ENCODE measurements at places on chromosomes 2 and 18.

- DNase-seq: no peak
These were observed 183.4 kb upstream of the SETBP1 start for GRCh38 chr18:44497311-44497710.

DNA sequence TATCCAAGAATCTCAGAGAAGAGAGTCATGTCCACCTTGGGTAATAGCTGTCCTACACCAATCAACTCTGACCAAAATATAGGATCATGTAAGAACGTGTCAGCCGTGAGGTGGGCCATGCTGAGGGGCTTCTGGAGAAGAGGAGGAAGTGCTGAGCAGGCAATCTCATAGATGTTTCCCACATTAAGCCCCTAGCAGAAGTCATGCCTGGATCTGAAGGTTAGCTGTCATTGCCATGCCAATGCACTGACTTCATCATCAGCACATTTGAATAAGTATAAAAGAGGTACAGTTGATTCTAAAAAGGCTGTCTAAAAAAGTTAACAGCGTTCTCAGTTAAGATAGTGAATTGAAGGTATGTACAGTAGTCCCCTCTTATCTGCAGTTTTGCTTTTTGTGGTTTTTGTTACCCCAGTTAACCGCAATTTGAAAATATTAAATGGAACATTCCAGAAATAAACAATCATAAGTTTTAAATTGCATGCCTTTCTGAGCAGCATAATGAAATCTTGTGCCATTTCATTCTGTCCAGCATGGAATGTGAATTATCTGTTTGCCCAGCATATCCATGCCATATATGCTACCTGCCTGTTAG lies 67.2 kb upstream of the TMEM17 start:
- no peak for DNase-seq

- no peak for DNase-seq
These were observed 97.9 kb downstream of the SCN3A start for GRCh38 chr2:165105926-165106325.

DNA sequence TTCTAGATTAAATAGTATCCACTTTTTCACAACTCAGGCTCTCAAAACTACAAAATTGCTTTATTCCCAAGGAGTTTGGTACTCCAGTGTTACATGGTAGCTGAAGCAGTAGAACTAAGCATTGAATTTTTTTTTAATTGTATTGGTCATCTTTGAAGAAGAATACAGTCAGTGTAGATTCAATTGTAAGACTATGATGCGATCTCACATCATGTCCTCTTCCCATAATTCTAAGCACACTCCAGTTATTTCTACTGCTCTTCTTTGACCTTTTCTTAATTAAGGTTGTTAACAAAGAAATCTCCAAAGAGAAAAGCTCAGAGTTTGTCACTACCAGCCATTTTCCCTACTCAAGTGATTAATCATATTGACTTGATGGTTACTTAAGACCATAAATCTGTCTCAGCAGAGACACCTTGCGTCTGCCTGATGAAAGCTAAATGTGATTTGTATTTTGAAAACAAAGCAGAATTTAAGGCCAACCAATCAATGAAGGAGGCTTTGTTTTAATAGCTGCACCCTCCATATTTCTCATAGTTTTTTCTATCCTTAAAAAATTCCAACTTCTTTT lies 130.2 kb downstream of the DTNA start:
- DNase-seq: no peak

GRCh38 chr2:181456660-181457120 lies 496 bp upstream of the ITGA4 start:
- DNase-seq: peak; percentile 87

DNA sequence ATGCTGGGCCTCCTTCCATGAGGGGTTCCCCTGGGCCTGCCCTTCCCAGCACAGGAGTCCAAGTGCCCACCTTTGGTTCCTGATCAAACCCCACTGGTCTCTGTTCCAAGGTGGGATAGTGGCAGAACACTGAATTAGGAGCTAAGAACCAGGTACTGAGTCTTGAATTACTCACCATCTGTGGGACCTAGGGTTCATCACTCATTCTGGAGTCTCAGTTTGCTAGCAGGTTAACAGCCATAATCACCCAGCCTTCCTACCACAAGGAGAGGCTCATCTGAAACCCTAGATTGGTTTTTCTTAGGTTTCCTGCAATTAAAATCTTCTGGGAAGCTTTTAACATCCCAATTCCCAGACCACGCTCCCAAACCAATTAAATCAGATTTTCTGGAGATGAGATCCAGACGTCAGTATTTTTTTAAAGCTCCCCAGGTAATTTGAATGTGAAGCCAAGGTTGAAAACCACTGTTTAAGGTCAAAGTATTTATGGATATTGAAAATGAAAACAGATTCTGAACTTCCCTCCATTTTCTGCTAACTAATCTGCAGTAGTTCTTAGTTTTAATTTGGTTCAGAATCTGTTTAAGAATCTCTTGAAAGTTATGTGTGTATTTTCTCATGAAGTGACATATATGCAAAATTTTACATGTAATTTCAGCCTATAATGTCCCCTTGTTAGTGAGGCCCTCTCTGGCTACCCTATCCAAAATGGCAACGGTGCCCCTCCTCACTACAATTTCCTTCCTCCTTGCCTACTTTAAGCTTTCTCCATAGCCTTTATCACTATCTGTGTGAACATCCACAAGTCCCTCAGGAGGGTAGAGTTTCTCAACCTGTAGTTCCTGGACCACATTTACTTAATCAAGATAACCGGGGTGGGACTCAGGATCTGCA lies 166.5 kb upstream of the CXCR4 start:
- DNase-seq: no peak

DNA sequence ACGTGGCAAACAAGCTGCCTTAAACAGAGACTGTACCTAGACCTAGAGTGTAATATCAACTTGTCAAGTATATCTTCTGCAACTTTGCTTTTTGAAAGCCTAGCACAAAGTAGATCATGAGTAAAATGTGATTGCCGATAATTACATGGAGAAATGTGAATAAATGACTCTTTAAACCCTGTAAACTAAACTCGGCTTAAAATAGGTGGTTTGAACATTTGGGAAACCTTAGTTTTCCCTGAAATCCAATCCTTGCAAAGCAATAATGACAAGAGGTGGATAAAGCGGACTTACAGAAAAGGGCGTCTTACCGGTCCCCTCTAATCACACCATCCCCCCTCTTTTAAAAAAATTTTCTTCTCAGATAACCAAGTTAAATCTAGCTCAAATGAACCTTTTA lies 549 bp upstream of the PSMD14 start:
- DNase-seq: no peak

GRCh38 chr2:145155196-145155595 lies 635.3 kb upstream of the ZEB2 start:
- no peak for DNase-seq

- DNase-seq: no peak
These were observed 84.1 kb upstream of the SLC8A1 start for GRCh38 chr2:40535972-40536371.
